Activated CD4-positive, alpha-beta T cell treated with anti-CD3 and anti-CD28 coated beads, Interleukin-2, amount 10 ng/mL, durations not matched to agents 7 days and 5 days (primary cell): ENCODE measurements at places on chromosomes 6 and 20.

- DNase-seq, result no peak
Observed at GRCh38 chr6:41747256-41748101, at the start of gene PGC. Gene PGC, minus strand, starts transcription at chr6:41747397. Its CDS starts 63 bp downstream, at chr6:41747334.

DNA sequence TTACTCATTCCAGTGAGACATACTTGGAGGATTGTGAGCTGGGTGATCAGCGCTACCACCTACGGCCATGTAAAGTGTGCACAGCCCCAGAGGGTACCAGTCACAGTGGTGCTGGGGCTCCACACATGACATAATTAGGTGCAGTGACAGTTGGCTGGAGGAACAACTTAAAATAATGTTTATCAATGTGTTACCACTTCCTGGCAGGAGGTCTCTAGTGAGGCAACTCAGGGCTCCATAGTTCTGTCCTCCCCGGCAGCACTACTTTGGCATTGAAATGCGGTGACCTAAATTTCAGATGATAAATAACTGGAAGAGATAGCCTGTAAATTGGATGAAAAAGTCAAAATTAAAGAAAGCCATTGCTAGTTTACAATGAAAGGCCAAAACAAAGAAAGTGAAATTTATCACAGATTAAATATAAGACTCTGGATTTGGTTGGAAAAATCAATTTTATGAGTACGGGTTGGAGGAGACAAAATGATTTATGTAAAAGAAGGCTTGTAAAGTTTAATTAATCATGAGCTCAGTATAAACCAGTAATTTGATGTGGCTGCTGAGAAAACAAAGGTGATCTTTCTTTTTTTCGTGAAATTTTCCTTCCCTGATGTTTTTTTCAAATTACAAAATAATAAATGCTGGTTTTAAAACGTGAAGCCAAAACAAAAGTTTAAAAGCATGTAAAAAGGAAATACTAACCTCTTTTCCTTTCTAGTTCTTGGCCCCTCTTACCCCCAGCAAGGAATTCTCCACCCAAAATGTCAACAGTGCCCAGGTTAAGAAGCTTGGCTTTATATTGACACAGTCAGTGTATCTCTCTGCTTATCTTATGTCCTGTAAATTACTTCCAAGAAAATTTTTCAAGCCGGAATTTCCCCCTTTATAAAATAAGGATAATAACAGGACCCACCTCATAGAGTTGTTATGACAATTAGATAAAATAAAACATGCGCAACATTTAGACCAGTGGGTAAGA, 126.7 kb upstream of the NOX3 start:
- no peak for DNase-seq

DNA sequence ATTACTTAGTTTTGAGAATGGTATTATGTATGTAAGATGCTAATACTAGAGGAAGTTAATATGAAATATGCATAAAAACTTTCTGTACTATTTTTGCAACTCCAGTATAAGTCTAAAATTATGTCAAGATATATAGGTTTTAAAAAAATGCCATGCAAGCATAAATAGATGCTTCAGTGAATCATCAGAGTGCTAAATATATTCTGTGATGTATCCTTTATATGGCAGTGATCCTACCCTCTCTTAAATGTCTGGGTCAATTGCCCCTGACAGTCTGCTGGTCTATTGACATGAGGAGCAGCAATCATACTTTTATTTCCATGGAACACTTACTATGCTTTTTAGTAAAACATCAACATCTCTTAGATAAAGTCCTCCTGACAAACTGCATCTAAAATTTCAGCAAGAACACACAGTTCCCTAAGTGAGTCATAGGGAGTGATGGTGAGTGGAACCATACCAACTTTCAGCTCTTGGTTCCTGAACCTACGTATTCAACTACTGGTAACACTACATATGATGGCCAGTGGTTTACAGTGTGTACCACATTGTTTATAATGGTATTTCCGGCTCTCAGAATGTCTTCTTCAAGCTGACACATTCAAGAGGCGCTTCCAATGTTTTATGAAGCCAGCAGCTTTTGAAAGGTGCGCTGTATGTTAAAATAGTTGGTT, 928.7 kb upstream of the GJE1 start:
- no peak for DNase-seq

- DNase-seq, result no peak
Observed at GRCh38 chr20:62339647-62340062, 27.5 kb downstream of the LAMA5 start.

DNA sequence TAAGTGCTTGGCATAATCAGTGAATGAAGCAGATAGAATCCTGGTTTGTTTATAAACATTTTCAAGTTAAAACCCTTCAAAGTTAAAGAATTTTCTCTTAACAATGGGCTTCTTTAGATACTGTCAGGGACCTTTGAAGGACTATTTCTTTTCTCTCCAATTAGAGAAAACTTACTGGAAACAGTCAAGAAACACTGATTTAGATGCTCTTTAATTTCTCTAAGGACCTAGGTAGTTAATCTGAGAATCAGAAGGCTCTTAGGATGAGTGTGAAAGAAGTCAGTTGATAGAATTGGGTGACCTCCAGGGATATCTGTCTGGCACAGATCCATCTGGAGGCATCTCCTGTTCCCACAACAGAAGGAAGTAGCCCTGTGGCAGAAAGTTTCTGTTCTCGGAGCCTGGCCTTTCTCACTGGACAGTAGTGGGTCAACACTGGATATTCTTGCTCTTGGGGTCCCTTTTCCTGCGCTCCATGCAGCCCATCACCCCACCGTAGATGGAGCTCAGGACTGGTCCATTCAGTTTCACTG, 22.5 kb downstream of the KIAA0408 start:
- DNase-seq, result no peak

- DNase-seq, result no peak
Observed at GRCh38 chr20:7237251-7237650, 469.8 kb downstream of the BMP2 start.

DNA sequence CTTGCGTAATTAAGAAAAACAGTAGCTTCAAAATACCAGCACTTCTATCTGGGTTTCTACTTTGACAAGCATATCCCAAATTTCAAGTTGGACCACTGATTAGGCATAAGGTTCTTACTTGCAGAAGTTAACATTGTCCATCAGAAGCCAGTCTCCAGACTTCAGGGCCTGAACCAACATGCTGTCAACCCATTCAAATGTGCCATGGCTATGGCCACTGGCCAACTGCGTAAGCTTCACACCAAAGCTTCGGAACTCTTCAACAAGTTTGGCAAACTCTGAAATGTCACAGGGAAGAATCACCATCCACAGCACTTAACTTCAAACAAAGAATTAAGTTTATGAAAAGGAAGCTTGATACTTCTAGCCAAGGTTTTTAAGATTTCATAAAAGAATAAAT, 78.0 kb upstream of the LYRM2 start:
- no peak for DNase-seq

- DNase-seq, result no peak
Observed at GRCh38 chr6:47016261-47016660, 25.9 kb downstream of the ADGRF1 start.

DNA sequence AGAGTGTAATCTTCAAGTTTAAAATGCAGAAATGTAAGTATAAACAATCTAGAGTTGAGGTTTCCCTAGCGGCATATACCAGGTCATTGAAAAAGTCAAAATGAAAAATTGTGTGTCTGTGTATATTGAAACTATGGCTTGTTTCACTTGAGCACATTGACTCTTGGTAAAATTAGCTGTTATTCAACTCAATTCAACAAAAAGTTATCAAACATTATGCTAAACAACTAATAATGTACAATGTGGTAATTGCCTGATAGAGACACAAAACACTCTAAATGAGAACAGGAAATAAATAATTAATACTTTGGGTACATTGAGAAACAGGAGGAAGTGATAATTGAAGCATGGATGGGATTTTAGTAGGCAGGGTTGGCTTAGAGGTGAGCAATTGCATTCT, 444.8 kb downstream of the CDKAL1 start:
- no peak for DNase-seq

- no peak for DNase-seq
Observed at GRCh38 chr20:49335476-49335875, 57.6 kb upstream of the ZNFX1 start.

DNA sequence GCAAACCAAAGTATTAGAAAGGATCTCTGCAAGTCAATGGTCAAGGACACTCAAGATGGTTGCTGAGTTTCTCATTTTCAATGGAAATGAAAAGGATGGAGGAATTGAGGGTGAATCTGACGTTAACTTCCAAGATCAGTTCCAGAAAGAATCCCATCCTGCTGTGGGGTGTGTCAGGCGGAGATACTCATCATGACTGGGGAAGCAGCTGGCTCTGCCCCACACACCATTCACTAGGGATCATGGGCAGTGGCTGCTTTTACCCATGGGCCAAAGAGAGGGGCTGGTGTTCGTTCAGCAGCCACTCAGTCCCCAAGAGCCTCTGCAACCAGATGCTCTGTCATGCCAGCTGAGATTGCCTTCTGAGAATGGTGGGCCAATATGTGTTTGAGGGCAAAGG, 102.3 kb upstream of the KCNK16 start:
- DNase-seq, result no peak

- peak; percentile 39 for DNase-seq
Observed at GRCh38 chr20:41133709-41134361, 3.5 kb upstream of the PLCG1 start.

DNA sequence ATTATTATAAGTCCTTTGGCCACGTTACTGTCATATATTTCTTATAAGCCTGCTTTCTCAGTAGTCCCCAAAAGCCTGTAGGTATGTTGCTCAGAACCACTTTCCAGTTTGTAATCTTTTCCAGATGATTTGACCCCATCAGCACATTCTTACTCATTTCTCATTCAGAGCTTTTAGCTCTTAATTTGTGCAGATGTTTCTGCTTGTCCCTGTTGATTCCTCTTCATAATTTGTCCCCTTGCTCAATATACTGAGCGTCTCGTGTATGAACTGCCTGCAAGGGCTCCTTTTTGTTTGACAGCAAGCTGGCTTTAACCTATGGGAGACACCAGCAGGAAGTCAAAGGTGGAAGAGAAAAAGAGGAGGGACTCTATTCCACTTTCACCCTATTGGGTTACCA, 733.8 kb upstream of the GJE1 start:
- DNase-seq, result no peak

- no peak for DNase-seq
Observed at GRCh38 chr6:149012040-149012545, 265.3 kb downstream of the UST start.

DNA sequence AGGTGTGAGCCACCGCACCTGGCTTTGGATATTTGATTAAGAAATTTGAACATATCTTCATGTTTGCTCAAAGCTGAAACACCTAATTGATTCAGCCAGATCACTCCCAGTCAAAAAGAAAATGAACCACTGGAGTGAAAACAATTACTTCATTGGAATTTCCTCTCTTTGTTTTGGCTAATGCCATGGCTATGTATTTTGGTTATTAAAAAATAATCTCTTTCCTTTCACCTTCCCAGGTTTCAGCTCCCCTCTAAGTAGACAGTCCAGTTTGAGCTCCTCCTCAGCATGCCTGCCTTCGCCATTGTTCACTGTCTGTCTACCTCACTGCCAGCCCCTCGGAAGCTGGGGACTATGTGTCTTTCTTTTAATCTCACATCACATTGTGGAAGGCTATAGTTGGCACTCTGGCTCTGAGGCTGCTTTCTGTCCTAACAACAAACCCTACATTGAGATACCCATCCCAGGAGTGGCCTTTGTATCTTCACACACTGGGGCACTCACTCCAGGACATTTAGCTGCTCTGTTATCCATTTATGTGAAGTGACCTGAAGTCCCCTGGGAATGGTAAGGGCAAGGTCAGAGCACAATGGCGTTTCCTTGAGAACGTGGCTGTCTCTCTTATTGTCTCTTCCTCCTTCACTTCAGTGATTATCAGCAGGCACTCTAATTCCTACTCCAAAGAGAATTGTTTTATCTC, 764.0 kb upstream of the CITED2 start:
- DNase-seq, result no peak

- DNase-seq, result no peak
Observed at GRCh38 chr6:30938730-30939129, 2.0 kb upstream of the MUCL3 start.

DNA sequence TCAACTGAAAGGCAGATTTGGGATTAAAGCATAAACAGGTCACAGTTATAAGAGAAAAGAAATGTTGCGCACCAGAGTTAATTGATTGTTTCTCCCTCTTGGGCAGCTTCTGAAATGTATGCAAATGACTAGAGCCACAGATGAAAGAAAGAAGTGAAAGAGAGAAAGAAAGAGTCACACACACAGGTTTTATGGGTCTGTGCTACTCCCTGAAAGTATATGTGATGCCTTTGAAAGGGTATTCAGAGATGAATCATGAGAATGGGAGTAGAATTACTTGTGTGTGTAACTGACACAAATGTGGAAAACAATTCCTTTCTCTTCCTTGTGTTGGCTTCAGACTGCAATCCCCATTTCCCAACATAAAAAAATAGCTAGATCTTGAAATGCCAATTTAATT, 196.9 kb downstream of the FOXA2 start:
- no peak for DNase-seq

DNA sequence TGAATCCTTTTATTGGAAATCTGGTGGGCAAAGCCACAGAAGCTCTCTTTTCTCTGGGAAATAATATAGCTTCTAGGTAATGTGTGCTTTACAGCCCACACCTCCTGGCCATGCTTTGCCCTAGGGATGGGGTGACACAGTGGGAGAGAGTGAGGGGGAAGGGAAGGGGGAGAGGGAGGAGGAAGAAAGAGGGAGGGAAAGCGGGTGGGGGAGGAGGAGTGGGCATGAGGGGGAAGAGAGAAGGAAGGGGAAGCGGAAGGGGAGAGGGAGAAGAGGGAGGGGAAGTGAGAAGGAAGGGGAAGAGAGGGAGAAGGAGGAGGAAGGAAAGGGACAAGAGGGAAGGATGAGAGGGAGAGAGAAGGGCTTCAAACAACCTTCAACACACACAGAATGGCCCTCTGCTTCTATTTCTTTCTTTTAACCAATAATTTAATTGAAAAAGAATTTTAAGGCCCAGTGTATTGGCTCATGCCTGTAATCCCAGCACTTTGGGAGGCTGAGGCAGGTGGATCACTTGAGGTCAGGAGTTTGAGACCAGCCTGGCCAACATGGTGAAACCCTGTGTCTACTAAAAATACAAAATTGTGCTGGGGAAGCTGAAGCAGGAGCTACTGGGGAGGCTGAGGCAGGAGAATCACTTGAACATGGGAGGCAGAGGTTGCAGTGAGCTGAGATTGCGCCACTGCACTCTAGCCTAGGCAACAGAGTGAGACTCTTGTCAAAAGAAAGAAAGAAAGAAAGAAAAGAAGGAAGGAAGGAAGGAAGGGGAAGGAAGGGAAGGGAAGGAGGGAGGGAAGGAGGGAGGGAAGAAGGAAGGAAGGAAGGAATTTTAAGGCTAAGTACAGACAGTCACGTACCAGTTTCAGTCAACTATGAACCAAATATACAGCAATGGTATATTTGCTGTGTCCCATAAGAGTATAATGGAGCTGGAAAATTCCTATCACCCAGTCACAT, 75.2 kb downstream of the RSPH3 start:
- DNase-seq, result no peak

DNA sequence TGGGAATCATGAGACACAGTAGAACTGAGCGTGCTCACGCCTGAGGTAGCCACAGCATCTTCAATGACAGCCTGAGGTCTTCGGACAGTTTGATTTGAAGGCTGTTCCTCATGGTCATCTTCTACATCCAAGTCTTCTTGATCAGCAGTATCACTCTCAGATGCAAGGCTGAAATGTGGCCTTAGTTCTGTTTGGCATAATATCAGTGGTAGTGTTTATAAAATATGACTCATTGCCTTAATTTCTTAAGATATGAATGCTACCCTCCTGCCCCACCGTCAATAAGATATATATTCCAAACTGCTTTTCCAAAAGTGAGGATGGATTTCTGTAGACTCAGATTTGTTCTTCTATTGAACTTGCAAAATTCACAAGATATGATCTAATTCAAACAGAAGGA, 17.5 kb upstream of the MAP7 start:
- no peak for DNase-seq

GRCh38 chr6:138978229-138978628, 9.8 kb downstream of the REPS1 start:
- DNase-seq, result no peak
